ENCODE measurements at places on chromosomes 13 and 19.

GRCh38 chr13:36275190-36276002, 22.2 kb downstream of the CCDC169 start:
- DNase-seq: no peak

DNA sequence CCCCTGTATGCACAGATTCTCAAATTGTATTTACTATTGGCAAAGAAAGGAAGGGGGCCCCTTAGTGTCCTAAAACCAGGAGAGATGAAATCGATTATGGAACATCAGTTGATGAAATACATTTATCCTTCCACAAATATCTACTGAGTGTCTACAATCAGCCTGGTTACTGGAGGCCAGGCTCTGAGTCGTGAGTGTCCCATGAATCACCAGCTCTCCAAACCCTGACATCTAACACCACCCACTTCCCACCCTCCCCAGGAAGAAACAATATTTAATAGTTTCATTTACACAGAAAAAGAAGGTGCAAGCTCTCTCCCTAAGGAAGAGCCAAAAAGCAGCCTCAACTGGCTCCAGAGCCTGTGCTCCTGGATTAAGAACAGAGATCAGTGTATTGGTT, 25.2 kb downstream of the KCTD15 start:
- DNase-seq: no peak

GRCh38 chr19:7739211-7739755, 7.4 kb upstream of the CLEC4G start:
- DNase-seq: no peak

DNA sequence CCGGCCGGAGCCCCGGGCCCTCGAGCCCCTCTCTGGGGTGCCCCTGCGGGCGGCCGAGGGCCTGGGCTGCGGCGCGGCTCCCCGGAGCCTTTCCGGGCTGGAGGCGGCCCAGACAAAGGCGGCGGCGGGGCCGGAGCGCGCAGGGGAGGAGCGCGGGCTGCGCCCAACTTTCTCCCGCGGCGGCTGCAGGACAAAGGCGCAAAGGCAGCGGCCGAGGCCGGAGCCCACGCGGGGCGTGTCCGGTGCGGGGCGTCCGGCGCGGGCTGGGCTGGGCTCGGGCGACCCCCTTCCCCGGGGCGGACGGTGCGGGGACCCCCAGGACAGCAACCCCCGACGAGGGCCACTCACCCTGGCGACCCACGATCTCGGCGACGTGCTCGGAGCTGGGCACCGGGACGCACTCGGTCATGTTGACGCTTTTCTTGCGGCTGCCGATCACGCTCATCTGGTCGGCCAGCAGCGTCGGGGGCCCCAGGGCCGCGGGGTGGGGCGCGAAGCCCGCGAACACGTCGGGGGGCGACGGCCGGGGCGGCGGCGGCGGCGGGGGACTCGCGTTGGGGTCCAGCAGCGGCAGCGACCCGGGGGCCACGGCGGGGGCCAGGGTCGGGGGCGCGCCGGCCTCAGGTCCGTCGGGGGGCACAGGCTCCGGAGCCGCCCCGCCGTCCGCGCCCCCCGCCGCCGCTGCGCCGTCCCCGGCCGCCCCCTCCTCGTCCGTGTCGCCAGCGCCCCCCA, 843 bp downstream of the MEX3D start:
- no peak for DNase-seq

DNA sequence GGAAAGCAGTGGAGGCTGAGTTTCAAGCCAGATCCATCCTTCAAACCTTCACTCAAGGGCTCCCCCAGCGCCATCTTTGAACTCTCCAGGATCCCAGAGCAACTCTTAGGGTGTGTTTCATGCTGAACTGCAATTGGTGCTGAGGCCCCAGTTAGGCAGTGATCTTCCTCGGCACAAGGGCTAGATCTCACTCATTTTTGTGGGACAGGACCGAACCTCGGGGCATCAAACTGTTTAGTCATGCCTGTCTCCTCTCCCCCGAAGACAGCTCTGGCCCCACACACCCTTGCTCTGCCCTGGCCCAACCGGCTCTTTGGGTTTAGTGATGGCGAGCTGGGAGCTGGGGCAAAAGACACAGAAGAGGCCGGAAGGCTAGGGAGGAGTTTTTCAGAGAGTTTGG, 115.1 kb downstream of the NUFIP1 start:
- DNase-seq: no peak

GRCh38 chr13:34278780-34279179, 460.8 kb downstream of the RFC3 start:
- no peak for DNase-seq

- no peak for DNase-seq
Measured at GRCh38 chr13:36358175-36358718, 12.1 kb upstream of the SPART start.

DNA sequence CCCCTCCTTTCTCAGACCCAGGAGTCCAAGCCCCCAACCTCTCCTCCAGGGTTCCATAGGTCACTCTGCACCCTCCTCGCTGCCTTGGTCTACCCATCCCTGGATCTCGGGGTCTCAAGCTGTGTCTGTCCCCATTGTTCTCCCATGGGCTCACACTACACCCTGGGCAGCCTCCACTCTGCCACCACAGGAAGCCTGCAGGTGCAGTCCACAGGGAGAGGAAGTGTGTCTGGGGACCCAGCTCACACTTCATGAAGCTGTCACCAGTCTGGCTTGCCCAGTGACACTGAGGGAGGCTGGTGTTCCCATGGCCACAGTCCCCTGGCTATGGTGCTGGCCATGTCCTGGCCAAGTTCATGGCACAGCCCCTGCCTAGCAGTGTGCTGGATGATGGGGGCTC, 5.3 kb downstream of the NECTIN2 start:
- no peak for DNase-seq
